ENCODE measurements at places on chromosomes 1 and 21. TPM values are rescaled to one million over a fixed set of nuclear protein-coding genes. Genes with fewer than 3 reads are reported as not detected.

The NBPF3 gene
- polyA plus RNA-seq = 5.9 TPM

The CELSR2 gene
- polyA plus RNA-seq = 0.52 TPM

The AKR7A2 gene
- 11.3 TPM for polyA plus RNA-seq

The COL9A2 gene
- 30.6 TPM for polyA plus RNA-seq

The NR1I3 gene
- polyA plus RNA-seq = not detected

The NGF gene
- not detected for polyA plus RNA-seq

The PRAMEF26 gene
- not detected for polyA plus RNA-seq

The VWA1 gene
- polyA plus RNA-seq = not detected

The TRABD2B gene
- not detected for polyA plus RNA-seq

The NCAM2 gene
- polyA plus RNA-seq = 0.10 TPM

The CORT gene
- 0.20 TPM for polyA plus RNA-seq

The MCOLN3 gene
- polyA plus RNA-seq = 0.04 TPM

The DISC1 gene
- polyA plus RNA-seq = 3.4 TPM

The KRTAP19-8 gene
- not detected for polyA plus RNA-seq

The SLC44A5 gene
- 0.12 TPM for polyA plus RNA-seq

The CSTB gene
- polyA plus RNA-seq = 28.3 TPM

The GRIK3 gene
- 0.12 TPM for polyA plus RNA-seq

The OR2T5 gene
- not detected for polyA plus RNA-seq

The DFFB gene
- 21.4 TPM for polyA plus RNA-seq

The TNNT2 gene
- polyA plus RNA-seq = not detected

The PLA2G4A gene
- polyA plus RNA-seq = not detected

The MANEAL gene
- polyA plus RNA-seq = 1.1 TPM

The EDARADD gene
- not detected for polyA plus RNA-seq

The ANXA9 gene
- polyA plus RNA-seq = 0.09 TPM

The PLA2G2F gene
- not detected for polyA plus RNA-seq

The GPR89A gene
- 11.4 TPM for polyA plus RNA-seq

The CD52 gene
- polyA plus RNA-seq = 1,597 TPM

The LCE1C gene
- polyA plus RNA-seq = not detected

The KIAA1614 gene
- not detected for polyA plus RNA-seq

The SPRR4 gene
- polyA plus RNA-seq = not detected

The HORMAD1 gene
- 0.43 TPM for polyA plus RNA-seq

The MXRA8 gene
- polyA plus RNA-seq = 0.10 TPM

The DNASE2B gene
- not detected for polyA plus RNA-seq

The RNU1-3 gene
- not detected for polyA plus RNA-seq

The GJC2 gene
- polyA plus RNA-seq = 0.88 TPM

The DNAJC6 gene
- 0.22 TPM for polyA plus RNA-seq

All from B cell (primary cell).